H54 (cell line): ENCODE measurements at places on chromosomes 5 and 9.

GRCh38 chr5:56631719-56632118 lies 183.6 kb upstream of the MAP3K1 start:
- no peak for DNase-seq

- DNase-seq, result peak; percentile 67
Observed at GRCh38 chr9:97900738-97901565, 21.3 kb downstream of the TRMO start.

- DNase-seq, result peak; percentile 11
Observed at GRCh38 chr9:100322954-100323536, 29.7 kb downstream of the TEX10 start.

GRCh38 chr5:64339769-64340168 lies 166.0 kb upstream of the RGS7BP start:
- no peak for DNase-seq

DNA sequence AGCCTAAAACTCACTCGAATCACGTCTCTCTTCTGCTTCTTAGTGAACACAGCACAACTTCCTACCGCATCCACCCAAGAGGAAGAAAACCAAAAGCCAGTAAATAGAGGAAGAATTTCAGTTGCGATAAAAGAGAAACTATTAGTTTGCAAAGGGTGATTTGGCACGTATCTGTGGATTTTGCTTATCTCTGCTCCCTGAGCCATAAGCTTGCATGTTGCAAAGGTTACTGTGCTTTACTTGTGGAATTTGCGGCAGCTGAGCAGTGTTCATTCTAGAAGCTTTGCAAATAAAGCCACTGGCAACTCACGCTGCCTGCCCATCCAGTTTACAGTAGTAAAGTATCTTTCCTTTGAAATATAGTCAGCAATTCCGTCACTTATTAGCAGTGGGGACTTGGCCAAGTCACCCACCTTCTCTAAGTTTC lies 149.0 kb upstream of the PCA3 start:
- DNase-seq, result no peak

DNA sequence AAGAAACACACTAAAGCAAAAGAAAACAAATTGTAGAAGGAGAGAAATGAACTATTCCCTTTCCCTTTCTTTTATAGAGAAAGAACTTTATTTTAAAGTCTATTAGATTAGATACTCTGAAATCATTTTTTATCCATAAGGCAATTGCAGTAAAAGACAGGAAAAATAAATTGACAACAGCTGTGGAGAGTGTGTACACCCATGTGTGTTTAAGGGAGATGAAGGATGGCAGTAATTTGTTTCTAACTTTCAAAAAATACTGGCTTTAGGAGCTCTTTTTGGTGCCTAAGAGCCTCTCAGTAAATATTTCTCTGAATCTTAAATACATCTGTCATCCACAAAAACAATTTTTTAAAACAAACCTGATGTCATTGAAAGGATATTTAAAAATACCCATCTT lies 18.3 kb upstream of the ARL14EPL start:
- DNase-seq, result no peak

DNA sequence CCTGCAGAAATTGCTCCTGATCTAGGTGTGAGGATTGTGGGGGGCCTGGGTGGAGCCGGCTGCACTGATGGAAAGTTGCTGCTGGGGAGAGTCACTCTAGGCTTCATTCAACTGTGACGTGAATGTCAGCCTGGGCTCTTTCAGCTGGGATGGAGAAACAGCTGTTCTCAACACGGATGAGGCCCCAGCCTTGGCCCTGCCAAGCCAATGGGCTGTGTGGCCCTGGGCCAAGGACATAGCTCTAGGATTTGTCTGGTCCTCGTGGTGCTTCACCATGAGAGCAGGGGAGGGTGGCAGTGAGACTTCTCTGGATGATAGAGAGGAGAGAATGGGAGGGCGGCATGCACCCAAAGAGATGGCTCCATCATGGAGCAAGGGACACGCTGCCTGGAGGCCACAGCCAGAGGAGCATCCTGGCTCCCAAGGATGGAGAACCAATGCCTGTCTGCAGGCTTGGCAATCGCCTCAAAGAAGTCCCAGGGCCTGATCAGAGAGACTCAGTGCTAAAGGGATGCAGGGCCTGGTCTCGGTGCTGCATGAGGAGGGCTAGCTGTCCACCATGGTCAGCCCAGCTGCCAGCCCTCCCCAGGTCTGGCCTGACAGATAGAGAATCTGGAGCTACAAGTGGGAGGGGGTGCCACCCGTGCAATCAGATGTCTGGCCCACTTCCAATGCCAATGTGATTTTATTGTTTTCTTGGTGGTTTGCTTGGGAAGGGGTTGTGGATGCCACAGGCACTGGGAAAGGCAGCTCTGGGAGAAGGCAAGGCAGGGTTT lies 141.0 kb downstream of the GADD45G start:
- no peak for DNase-seq

GRCh38 chr5:172412724-172413286 lies 41.5 kb downstream of the SH3PXD2B start:
- no peak for DNase-seq

- peak; percentile 68 for DNase-seq
Observed at GRCh38 chr9:136808075-136808805, 492 bp downstream of the RABL6 start.

DNA sequence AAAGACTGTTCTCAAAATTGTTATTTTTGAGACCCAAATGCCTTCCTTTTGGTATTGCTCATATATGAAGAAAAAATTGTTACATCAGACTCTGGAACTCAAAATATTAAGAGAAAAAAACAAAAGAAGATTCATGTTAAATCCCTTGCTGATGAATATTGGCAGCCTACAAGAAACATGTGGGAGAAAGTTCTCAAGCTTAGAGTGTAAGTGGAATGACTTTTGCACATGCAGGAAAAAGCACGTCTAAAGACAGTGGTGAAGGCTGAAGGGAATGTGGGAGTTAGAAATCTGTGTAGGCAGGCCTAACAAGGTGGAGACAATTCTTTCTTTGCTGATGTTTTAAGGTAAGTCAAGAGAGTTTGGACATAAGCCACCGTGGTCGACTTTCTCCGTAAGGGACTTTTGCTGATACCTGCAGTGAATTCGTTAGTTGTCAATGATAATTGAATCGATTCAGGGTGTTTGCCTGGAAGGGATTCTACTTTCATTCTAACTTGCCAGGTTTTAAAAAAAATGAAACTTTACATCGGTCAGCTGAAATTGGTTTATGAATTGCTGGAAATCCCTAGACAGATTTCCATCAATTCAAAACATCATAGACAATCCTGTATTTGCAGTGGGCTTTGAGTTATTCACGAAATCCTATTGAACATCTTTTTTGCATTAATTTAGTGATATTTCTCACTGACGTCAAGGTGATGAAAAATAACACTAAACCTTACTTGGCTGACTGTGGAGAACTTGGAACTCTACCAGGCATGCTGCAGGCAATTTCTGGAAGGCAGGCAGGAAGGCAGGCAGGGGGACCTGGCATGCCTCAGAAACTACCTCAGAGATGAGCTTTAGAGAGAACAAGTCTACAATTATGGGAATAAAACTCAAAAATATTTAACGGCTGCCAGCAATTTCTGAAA lies 359.1 kb upstream of the ADAMTSL1 start:
- no peak for DNase-seq

- no peak for DNase-seq
Observed at GRCh38 chr5:32458880-32459495, 14.4 kb upstream of the ZFR start.

DNA sequence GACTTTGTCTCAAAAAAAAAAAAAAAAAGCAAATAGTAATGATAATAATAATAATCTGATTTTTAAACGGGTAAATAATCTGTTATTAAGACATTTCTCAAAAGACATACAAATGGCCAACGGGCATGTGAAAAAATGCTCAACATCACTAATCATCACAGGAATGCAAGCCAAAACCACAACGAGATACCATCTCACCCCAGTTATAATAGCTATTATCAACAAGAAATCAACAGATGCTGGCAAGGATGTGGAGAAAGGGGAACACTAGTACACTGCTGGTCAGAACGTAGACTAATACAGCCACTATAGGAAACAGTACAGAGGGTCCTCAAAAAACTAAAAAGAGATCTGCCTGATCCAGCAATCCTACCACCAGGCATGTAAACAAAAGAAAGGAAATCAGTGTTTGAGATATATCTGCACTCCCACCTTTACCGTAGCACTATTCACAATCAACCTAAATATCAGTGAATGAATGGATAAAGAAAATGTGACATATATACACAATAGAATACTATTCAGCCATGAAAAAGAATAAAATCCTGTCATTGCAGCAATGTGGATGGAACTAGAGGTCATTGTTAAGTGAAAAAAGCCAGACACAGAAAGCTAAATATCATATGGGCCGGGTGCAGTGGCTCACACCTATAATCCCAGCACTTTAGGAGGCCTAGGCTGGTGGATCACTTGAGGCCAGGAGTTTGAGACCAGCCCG lies 24.9 kb downstream of the VAV2 start:
- DNase-seq, result no peak

GRCh38 chr5:142204219-142204618 lies 95.6 kb downstream of the NDFIP1 start:
- no peak for DNase-seq
